Diencephalon (tissue), 1 donor: ENCODE measurements at places on chromosomes 11 and 22. TPM values are rescaled to one million over a fixed set of nuclear protein-coding genes. Genes with fewer than 3 reads are reported as not detected.

KDM4D gene
- total RNA-seq = 2.5 TPM

OR8J1 gene
- not detected for total RNA-seq

RAB6A gene
- 337 TPM for total RNA-seq

MOGAT2 gene
- not detected for total RNA-seq

UBQLNL gene
- 0.46 TPM for total RNA-seq

RAPSN gene
- total RNA-seq = not detected

HTR3B gene
- total RNA-seq = 0.23 TPM

DEPDC7 gene
- 3.0 TPM for total RNA-seq

SLC37A2 gene
- 2.1 TPM for total RNA-seq

WBP2NL gene
- 4.2 TPM for total RNA-seq

PKNOX2 gene
- total RNA-seq = 6.9 TPM

NUCB2 gene
- total RNA-seq = 111 TPM

TSPAN32 gene
- 0.69 TPM for total RNA-seq

ANO1 gene
- total RNA-seq = 0.23 TPM

ELFN2 gene
- 16.8 TPM for total RNA-seq
